NCI-H1436 treated with DMSO at 0.1 percent for 48 hours (cell line): ENCODE measurements at places on chromosomes 7 and 10.

- no peak for DNase-seq
These were observed 284.3 kb downstream of the SORCS3 start for GRCh38 chr10:104925232-104925851.

GRCh38 chr10:101941871-101942270, 98.3 kb upstream of the KCNIP2 start:
- DNase-seq = no peak

GRCh38 chr10:42755028-42755451, 27.6 kb upstream of the BMS1 start:
- no peak for DNase-seq

DNA sequence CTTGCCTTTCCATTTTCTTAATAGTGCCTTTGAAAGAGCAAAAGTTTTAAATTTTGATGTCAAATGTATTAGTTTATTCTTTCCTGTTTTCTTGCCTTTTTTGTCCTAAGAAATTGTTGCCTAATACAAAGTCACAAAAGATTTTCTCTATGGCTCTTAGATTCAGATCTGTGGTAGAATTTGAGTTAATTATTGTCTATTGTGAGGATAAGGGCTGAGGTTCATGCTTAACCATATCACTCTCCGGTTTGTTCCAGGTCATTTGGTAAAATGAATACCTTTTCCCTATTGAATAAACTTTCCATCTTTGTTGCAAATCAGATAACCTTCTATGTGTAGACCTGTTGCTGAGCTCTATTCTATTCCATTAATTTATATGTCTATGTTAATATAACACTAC, 96.0 kb downstream of the NOD1 start:
- DNase-seq = no peak
